Activated T-helper 1 cell treated with anti-CD3 and anti-CD28 coated beads, Interleukin-2, amount 50 U/mL, for 16 hours (primary cell): ENCODE measurements at places on chromosomes 5 and 9.

- no peak for DNase-seq
Measured at GRCh38 chr5:168649306-168649705, 70.1 kb upstream of the PANK3 start.

GRCh38 chr9:34086864-34087263 lies 38.2 kb upstream of the UBAP2 start:
- no peak for DNase-seq

GRCh38 chr5:150143350-150144245 lies 12.0 kb downstream of the PDGFRB start:
- no peak for DNase-seq

DNA sequence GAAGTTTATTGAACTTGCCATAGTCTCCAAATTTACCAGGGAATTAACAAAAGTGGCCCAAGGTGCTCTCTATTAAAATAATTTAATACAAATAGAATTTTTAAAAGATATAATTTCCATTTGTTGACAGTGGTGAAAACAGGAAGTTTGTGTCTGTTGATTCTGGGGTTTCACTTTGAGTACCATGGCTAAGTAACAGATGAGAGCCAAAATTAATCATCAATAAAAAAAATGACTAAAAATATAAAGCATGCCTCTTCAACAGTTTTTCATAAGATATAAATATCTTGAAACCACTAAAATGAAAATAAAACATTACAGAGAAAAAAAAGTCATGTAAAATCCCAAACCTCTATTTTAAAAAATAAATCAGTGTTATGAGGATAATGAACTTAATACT lies 49.8 kb downstream of the SGCD start:
- DNase-seq = no peak

- no peak for DNase-seq
Measured at GRCh38 chr9:115837618-115838017, 316.0 kb upstream of the PAPPA start.

DNA sequence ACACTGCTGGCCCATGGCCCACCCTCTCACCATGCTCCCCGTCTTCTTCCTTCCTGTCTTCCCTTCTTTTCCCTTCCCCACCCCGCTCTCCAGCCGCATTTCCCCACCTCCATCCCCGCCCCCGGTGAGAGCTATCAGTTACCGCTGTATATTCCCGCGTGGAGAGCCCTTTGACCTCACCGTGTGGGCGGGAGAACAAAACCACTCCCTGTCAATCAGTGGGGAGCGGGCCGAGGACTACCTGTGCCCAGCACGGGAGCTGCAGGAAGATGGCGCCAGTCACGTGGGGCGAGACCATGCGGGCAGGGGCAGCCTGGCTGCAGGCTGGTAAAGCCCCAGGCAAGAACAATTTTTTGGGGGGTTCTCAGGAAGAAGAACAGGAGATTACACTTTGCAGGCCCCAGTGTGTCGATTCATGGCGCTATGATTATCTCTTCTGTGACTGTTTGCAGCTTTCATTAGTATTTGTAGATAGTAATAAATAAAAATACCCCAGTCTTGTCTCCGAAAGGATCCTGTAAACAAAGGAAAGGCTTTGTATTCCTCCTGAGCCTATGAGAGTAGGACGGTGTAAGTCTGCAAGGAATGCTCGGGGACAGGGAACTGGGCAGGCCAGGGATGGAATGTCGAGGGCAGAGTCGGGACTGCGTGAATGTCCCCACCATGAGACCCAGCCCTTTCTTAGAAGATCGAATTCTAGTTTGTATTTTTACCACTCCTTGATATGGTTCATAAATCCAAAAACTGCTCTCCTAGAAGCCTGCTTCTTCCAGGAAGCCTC lies 14.8 kb upstream of the DMRT1 start:
- no peak for DNase-seq

DNA sequence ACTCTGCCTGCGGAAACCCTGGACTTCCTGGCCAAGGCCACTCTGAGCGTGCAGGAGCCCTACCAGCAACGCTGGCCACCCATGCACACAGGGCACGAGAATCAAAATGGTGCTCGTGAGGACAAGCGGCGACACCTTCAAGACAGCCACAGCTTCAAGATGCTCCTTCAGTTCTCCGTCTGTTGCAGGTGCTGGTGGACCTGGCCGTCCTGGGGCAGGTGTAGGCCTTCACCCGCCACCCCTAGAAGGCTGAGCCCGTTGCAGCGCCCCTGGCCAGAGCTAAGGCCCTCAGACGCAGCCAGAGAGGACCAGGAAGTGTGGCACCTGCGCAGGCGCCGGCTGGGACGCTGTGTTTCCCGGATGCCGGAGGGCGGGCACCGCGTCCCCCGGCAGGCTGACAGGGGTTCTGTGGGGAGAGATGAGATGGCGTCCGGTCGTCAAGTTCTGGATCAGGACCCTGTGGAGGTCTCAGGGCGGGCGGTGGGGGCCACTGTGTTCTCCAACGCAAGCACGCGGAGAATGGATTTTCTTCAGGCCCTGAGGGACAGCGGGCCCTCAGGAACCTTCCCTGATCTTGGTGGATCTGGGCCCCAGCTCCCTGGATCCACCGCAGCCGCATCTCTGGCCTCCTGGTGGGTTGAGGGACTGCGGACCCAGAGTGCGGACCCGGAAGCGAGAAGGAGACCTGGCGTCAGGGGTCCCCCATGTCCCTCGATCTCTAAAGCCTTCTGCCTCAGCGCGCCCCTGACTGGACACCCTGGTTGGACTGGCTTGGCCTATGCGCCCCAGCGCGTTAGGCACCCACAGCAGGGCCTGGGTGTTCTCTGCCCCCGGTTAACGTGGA lies 1770.8 kb upstream of the CDH9 start:
- DNase-seq = no peak

DNA sequence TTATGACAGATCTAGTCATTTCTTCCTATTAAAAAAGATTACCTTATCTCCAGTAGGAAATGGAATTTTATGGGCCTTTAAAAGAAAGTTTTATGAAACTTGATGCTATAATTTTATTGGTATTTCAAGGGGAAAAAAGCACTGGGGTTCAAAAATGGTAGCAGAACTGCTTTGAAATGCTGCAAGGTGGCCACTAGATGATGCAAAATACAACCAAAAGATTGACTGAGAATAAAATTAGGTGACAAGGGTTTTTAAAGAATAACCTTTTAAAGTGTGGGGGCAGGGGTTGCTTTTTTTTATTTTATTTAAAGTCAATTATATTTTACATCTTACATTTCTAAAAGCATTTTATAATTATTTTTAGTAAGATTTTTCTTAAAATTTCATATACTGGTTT lies 61.7 kb downstream of the KLF9 start:
- DNase-seq = no peak

- no peak for DNase-seq
Measured at GRCh38 chr9:112059145-112059965, 115.7 kb downstream of the SUSD1 start.

DNA sequence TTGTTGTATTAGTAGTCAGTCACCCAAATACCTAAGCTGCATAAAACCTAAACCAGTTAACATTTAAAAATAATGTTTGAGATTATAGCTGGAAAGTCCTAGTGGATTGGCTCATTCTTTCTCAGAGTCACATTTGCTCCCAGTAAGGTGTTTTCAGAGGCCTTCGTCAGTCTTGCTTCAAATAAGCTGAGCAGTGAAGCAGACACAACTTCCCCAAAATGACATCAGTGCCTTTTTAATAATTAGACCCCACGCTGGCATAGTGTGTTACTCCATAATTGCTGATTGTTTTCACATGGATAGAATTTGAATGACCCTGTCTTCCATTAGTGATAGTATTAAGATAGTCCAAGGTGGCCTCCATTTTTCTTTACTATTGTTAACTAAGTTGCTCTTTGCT lies 245.8 kb downstream of the PJA2 start:
- DNase-seq = no peak

DNA sequence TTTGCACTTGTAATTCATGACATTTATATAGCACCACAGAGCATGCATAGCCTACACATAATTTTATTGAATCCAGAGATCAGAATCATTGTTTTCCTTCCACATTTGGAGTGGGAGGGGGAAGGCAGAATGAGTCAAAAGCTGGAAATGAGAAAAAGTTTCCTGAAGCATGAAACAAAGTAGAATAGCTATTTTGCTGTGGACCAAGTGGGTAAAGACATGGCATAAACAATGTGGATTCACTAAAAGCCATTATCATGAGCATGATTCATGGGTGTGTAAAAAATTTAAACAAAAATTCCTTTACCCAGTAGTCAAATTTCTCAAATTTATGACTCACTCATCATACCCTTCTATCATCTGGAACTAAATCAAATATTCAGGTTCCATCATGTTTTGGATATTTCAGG lies 97.9 kb downstream of the YIPF5 start:
- DNase-seq = no peak

DNA sequence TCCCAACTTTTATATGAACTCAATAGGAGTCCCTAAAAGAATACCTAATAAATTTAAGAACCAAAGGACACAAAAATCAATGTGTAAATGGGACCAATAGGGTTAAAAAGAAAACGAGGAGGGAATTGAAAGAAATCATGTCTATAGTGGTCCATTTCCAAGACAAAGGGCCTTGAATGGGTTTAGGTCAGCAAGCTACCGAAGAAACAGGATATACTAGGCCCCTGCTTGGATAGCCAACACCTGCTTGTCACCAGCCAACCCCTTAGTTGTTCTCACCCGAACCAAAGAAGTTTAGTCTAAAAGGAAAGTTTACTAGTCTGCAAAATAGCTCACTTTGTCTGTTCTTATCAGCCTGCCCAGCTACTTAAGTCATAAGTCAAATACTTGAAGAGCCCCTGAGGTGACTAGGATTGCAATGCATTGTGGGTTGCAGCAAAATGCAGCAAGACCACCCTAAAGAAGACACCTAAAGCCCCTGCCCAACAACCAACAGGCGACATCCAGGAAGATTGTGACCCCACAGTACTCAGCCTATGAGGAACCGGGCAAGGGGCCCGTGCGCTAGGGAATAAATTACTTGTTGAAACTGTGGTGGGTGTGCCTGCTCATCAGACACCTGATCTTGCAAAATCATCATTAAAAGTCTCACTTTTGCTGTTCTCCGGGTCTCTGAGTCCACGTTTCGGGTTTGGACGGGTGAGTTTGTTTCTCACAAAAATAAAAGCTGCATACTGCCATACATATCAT lies 183.9 kb upstream of the PPP1R26 start:
- DNase-seq = no peak

GRCh38 chr5:148482697-148483462 lies 99.1 kb downstream of the FBXO38 start:
- peak; percentile 23 for DNase-seq

DNA sequence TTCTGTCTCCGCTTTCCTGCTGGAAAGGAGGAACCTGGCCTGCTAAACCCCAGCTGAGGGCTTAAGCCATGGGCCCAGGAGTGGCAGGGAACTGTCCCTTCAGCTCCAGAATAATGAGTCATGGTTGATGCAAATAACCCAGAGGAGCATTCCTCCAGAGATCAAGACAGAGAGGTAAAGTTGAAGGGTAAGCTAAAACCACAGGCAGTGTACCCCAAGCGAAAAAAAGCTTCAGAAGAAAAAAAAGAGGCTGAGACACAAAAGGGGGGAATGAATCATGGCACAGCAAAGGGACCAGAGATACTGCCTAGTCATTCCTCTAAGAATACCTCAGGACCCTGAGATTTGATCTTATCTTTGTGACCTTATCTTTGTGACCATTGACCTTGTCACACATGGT lies 199.5 kb upstream of the TAS2R1 start:
- DNase-seq = no peak

DNA sequence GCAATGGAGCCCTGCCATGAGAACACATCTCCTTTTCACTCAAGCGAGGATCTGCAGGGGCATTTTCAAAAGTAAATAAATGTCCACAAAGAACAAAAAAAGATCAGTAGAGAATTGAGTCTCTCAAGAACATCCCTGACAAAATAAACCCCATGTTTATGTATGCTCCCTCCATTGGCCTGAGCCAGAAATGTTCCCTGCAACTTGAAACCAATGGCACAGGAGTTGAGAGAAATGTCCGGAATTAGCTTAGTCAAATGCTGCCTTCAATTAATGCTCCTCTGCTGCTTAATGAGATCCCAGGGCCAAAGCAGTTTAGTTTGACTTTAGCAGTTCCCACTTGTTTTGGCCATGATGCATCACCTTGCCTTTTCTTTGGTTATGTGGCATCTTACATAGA lies 238.3 kb downstream of the EBF1 start:
- no peak for DNase-seq

DNA sequence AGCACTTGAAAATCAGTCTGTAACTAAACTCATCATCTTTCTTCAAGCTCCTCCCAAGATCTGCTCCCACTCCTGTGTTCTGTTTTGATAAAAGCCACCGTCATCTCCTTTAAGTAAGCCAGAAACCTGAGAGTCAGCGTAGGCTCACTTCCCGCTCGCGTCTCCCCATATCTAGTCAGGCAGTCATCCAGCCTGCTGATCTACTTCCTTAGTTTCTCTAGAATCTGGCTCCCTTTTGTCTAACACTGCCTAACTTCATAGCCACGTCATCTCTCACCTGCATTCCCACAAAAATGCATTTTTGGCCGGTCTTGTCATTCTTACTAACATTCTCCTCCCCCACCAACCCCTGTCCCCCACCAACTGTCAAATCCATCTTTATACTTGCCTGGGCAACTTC lies 3.0 kb upstream of the TJP2 start:
- no peak for DNase-seq

- DNase-seq = no peak
Measured at GRCh38 chr9:16331527-16331926, 538.9 kb downstream of the BNC2 start.

- no peak for DNase-seq
Measured at GRCh38 chr9:75892216-75892911, 1.9 kb downstream of the PCSK5 start.

DNA sequence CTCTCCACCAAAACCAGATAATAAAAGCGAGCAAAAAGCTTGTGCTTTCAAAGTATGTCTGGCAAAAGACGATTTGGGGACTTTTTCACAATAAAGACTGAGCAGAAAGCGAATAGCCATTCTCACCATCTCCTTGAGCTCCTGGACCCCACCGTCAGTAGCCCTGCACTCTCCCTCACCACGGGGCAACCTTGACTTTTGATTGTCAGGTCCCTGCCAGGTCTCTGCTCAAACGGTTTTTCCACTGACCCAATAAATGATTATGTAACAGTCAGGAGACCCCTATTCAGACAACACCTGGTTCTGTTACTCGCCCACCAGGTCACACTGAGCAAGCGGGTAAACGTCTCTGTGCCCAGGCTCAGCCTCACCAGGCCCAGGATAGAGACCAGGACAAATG lies 131.3 kb downstream of the MVB12B start:
- no peak for DNase-seq

DNA sequence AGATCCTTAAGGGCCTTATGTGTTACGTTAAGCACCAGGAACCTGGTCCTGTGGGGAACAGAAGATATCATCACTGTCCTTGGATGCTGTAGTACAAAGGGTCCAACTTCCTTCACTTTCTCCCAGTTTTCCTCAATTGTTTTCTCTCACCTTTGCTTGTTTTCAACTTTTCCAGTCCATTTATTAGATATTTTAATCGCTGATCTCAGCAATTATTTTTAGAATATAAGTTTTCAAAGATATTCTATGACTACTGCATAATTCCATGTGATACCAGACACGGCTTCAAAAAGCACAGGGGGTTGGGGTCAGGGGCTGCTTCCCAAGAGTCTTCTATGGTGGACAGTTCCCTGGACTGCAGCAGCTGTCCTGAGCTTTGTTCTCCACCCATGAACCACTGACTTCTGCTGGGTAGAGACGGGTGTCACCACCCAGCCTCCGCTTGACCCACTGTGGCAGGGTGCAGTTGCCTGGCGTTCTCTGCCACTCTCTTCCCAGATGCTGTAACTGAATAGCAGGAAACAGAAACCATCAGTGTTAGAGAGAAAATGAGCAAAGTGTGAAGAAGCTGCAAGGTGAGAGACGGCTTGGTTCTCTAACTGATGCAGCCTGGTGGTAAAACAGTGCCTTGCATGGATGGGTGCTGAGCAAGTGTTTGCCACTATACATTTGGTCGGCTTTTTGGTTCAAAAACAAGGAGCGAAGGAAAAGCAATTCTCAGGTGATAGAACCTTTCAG lies 383.0 kb downstream of the RAB3C start:
- no peak for DNase-seq
